ENCODE measurements at places on chromosomes 7 and 10.

DNA sequence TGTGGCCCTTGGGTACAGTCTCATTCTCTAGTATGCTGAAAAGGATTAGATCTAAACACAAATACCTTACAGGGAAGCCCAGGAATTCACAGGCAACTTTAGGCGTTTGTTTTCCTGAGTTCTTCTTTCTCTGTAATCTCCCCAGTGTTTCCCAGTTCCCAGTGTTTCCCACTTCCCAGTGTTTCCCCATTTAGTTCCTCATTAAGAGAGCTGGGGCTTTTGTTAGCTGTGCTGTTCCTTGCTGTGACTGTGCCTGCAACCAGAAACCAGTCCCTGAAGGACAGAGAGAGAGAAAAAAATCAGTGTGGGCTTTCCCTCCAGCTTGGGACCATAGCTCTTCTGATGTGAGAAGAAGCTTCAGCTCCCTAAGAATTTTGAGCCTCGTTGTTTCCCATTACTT is 802.9 kb upstream of the COBL start:
- no peak for DNase-seq

DNA sequence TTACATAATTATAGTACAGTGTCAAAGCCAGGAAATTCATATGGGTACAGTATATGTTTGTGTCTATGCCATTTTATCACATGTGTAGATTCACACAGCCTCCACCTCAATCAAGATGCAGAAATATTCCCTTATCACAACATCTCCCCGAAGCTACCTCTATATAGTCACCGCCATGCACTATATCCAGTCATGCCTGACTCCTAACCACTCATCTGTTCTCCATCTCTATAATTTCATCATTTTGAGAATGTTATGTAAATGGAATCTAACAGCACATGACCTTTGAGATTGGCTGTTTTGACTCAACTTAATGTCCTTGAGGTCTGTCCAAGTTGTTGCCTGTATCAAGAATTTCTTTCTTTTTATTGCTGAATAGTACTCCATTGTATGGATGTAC is 22.3 kb upstream of the SLC25A13 start:
- no peak for DNase-seq

- no peak for DNase-seq
These were observed 218.2 kb downstream of the ZNF248 start for GRCh38 chr10:37639200-37639599.

GRCh38 chr7:13989126-13989948 is at the start of gene ETV1:
TSS of gene ETV1 (minus strand) at chr7:13989666. CDS start at chr7:13989052, 614 bp downstream.
- DNase-seq, result peak; percentile 1

- DNase-seq, result no peak
These were observed 269.5 kb upstream of the AKR1E2 start for GRCh38 chr10:4556527-4556926.

- DNase-seq, result no peak
These were observed 45.5 kb upstream of the ZNF716 start for GRCh38 chr7:57404343-57404966.

- no peak for DNase-seq
These were observed 38.9 kb upstream of the GDF10 start for GRCh38 chr10:47261121-47261520.

DNA sequence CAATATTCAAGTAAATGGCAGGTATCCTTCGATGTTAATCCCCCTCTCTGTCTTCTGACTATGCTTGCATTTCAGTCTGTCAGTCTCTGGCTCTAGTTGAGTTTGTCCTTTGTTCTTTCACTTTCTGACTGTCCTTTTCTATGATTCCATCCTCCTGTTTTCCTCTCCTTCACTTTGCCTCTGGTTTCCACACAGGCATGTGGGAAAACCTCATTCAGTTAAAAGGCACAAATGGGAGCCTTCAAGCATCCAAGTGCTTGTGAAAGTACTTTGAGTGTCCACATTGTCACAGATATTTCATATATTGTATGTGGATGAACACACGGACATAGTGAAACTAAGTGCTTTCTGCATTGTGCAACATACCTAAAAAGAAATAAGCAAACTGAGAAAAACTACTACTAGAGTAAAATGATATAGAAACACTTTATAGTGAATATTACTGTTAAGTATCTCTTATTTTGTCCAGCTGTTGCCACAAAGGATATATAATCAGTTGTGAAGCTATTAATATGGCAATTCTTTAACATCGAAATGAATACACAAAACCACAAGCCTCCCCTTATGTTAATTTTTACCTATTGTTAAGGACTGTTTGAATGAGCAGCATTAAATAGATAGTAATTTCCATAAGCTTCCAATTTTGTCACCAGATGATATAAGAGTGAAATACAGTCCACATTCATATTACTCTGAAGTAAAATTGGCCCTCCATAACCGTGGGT is 71.7 kb downstream of the NRBF2 start:
- DNase-seq, result no peak

GRCh38 chr7:46945328-46945727 is 636.6 kb downstream of the TNS3 start:
- DNase-seq, result no peak
